ENCODE measurements at places on chromosomes 7 and 10. TPM values are rescaled to one million over a fixed set of nuclear protein-coding genes. Genes with fewer than 3 reads are reported as not detected.

PSAP gene
- 1,413 TPM for total RNA-seq

CPA2 gene
- total RNA-seq: 0.38 TPM

KLF14 gene
- total RNA-seq: not detected

AEBP1 gene
- 117 TPM for total RNA-seq

MRPS24 gene
- total RNA-seq: 125 TPM

ASAH2 gene
- total RNA-seq: 3.0 TPM

NAT16 gene
- total RNA-seq: not detected

LRRC4 gene
- total RNA-seq: 3.9 TPM

ASB4 gene
- total RNA-seq: 0.71 TPM

SBDS gene
- 147 TPM for total RNA-seq

C10orf67 gene
- total RNA-seq: 0.10 TPM

ABCB8 gene
- total RNA-seq: 21.6 TPM

CDHR3 gene
- total RNA-seq: 1.9 TPM

ANKRD61 gene
- 0.29 TPM for total RNA-seq

FAM221A gene
- total RNA-seq: 4.1 TPM

ZRANB1 gene
- 25.7 TPM for total RNA-seq

FAM25C gene
- total RNA-seq: not detected

SRGN gene
- 89.7 TPM for total RNA-seq

NRAP gene
- 327 TPM for total RNA-seq

MINDY4 gene
- total RNA-seq: 3.9 TPM

AKR1C8 gene
- 0.68 TPM for total RNA-seq

KCNH2 gene
- total RNA-seq: 59.1 TPM

CCM2 gene
- 36.5 TPM for total RNA-seq

AKR1B15 gene
- 0.24 TPM for total RNA-seq

VWA2 gene
- total RNA-seq: 0.13 TPM

FXYD4 gene
- total RNA-seq: not detected

SLC16A9 gene
- total RNA-seq: 1.2 TPM

FFAR4 gene
- total RNA-seq: 1.4 TPM

BTBD16 gene
- 0.37 TPM for total RNA-seq

MCM10 gene
- total RNA-seq: 1.3 TPM

CYP2C19 gene
- 0.15 TPM for total RNA-seq

SFTPA2 gene
- total RNA-seq: 0.34 TPM

SPDYE2B gene
- not detected for total RNA-seq

RELN gene
- 3.6 TPM for total RNA-seq

NEUROD6 gene
- not detected for total RNA-seq

RPEL1 gene
- total RNA-seq: not detected

TMEM178B gene
- total RNA-seq: 29.9 TPM

ATP6V0A4 gene
- not detected for total RNA-seq

IKZF5 gene
- total RNA-seq: 10.4 TPM

TMEM139 gene
- 2.3 TPM for total RNA-seq
